ENCODE measurements at places on chromosomes 1 and 21.

- no peak for DNase-seq
Measured at GRCh38 chr1:83698644-83699043, 300.3 kb downstream of the TTLL7 start.

DNA sequence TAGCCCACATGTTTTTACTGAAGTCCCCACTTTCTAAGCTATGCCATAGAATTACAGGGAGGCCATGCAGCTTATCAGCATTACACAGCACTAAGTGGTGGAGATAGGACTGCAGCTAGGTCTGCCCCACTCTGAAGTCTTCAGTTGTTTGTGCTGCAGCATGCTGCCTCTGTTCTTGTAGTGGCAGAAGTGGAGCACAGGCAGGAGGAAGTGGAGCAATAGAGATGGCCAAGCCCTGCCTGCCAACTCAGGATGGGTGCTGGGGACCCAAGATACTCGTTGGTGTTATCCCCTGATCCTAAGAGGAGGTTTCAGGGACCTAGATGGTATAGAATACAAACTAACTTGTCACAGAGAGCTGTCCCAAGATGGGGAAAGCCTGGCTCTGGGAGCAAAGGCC is 12.9 kb downstream of the MRPL37 start:
- DNase-seq = no peak

GRCh38 chr21:22791376-22791775 is 1793.2 kb downstream of the NCAM2 start:
- no peak for DNase-seq

DNA sequence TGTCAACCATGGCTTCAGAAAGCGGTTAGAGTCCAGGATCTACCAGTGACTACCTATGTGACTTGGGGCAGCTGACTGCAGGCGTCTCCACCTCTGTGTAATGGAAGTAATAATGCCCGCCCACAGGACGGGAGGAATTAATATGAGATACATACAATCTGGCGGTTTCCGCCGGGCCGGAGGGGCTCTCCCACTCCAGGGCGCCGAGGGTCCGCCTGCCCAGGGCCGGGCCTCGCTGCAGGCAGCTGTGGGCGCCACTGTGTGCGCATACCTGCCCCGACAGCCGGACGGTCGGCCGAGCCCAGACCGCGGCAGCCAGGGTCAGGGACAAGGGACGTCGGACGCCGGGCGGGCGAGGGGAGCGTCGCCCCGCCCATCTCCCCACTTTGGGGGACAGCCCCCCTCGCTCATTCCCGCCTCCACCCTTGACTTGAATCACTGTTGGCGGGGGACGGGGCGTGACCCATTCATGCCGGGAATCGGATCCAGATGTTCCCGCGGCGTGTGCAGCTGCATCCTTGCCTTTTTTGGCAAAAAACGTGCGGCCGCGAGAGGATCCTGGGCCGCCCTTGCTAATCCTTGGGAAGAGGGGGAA is 6.0 kb upstream of the SF3A3 start:
- DNase-seq = no peak

GRCh38 chr1:153490272-153491051 is 30.0 kb upstream of the S100A7 start:
- DNase-seq = peak; percentile 20

DNA sequence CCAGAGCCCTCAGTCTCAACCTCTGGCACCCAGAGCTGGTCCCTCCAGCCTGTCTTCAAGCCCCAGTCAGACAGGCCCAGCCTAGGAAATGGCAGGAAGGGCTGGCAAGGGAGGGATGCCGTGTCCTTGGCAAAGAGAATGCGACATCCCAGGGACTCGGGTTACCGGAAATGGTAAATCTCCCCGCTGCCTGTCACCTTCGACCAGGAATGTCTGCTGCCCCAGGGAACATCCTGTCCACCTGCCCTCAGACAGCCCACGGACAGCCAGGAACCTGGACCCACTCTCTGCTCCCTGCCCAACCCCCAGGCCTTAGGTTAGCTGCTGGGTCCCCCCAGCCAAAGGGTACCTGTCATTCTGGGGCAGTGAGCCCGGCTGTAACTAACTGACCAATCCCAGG is 23.9 kb downstream of the HSPG2 start:
- no peak for DNase-seq

DNA sequence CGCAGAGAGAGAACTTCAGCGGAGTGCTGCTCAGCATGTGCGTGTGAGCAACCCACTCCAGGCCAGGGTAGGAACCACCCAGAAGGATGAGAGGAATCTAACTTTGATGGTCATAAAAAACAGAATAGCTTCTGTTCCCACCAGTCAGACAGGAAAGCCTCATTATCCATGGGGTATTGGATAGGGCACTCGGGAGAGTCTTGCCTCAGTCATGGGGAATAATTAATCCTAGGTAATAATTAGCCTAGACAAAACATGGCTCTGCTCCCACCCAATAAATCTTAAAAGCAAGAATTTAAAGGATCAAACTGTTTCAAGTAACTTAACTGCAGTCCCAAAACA is 35.3 kb downstream of the LDLRAD1 start:
- DNase-seq = no peak

DNA sequence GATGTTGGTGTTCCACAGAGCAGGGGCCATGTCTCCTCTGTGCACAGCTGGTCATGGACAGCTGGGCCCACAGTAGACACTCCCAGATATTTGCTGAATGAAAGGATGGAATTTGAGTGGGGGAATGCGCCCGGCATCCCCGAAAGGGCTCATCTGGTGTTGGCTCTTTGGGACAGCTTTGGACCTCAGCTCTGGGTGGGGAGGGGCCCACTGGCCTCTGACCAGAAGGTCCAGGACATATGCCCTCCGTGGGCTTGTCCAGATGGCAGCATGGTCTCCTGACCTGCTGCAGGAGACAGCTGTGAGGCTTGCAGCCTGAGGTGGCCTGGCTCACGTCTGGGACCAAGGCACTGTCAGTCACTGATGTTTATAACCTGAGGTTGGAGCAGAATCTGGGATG is 160.4 kb upstream of the AJAP1 start:
- no peak for DNase-seq

DNA sequence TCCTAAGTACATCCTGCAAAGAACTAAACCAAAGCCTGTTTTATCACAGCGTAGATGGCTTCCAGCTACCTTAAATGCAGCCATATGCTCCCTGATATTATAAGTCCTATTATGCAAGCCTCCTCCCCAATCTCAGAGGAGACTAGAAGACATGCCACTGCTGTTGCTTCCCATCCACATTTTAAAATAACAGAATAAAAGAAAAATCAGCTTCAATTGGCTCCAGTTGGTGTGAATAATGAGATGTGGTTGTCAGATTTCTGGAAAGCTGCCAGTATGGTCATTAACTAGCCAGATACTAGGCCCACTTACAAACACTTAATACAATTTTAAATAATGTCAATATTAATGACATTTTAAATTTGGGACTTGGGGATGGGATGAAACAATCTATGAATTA is 25.7 kb downstream of the WARS2 start:
- DNase-seq = no peak

GRCh38 chr1:97989094-97989680 is 68.4 kb upstream of the DPYD start:
- DNase-seq = no peak

Measured in globus pallidus (tissue), 1 donor.